Mesenchymal stem cell (in vitro differentiated cells and primary cell): ENCODE measurements at places on chromosomes 7 and 10.

DNA sequence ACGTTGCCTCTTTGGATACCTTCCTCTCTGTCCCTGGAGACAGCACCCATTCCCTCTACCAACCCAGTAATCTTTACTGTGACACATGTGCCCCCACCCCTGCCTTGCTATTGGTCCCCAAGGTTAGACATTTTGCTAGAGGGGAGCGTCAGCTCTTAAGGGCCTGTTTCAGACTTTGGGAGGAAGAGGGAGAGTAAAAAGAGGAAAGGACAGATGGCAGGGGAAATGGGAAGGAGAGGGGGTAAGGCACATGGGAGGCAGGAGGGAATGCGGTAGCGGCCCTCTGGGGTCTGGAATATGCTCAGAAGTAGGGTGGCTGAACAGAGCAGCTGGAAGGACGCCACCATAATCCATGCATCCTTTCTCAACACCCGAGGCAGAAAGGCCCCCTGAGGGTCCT is 12.2 kb downstream of the BLNK start:
- no peak for DNase-seq

DNA sequence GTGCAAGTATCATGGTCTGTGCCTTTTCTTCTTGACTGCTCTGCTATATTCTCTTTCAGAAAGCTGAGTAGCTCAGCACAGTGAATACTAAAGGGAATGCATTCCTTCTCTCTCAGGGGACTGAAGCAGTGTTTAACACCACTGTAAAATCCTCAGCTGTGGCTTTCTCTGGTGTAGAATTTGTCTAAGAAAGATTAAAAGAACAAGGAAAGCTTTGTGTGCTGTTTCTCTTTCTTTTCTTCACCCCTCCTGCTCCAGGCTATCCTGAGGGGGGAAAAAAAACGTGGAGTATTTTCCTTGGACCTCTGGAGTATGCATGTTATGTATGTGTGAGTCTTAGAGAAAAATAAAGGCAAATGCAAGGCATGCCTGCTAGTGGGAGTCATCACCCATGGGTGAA is 383.9 kb downstream of the AUTS2 start:
- no peak for DNase-seq

DNA sequence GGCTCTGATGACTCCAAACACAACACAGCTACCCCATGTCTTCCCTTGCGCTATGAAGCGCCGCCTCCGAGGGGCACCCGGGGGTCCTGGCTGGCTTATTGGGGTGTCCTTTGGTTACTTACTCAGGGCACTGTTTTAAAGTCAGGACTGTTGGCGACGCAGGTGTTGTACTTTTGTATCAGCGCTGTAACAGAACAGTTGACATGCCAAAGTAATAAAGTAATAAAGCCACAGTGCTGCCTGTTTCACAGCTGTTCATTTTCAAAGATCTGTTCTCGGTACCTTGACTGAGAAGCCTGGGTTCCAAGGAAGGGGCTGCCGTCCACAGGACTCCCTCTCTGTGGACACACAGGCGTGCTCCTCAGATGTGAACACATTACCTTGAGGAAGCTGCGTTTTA is 64.1 kb downstream of the WDR37 start:
- no peak for DNase-seq

DNA sequence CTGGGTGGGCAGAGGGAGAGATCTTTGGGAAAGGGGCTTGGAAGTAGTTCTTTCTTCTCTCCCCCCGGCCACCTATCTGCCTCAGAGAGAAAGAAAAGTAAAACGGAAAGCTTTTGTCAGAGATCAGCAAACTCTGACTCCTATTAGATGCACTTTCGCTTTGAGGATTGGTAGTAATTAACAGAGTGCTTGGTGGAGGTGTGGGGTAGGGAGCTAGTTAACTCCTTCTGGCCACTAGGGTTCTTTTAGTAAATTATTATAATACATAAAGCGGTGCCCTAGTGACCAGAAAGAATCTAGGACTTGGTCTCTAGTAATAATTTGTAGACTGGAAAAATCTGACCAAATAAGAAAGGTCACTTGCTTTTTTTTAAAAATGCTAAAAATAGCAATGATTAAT is 54.6 kb downstream of the CPVL start:
- DNase-seq: peak; percentile 12

DNA sequence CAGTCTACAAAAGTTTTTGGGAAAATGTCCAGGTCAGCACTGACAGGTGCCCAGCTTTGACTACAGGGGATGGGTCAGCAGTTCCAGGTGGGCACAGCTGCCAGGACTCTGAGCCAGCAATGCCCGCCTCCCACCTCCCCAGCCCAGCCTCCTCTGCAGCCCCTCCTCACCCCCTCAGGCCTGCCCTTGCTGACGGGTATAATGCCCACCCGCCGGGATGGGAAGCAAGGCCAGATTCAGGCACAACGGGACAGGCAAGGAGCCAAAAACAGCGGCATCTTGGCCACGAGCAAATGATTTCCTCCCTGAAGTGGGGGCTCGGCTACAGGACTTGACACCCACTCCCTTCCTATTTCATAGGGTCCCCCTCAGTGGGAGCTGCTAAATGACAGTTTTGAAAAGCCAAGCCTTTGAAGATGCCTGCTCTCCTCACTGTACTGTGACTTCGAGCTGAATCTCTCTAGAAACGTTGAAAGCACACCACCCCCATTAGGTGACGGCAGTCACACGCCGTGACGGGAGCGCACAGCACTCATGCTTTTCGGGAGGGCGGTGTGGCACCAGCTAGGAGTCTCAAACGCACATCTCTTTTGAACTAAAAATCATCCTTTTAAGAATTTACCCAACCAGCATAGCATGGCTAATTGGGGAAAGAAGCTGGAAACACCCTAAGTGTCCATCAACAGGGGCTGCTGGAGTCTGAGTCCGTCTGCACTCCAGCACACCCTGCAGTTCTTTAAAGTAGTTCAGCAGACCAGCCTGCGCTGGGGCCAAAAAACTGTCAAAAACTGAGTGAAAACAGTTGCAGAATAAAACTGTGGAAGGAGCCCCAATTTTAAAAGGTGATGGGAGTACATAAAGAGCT is 29.6 kb downstream of the MAD1L1 start:
- DNase-seq: peak; percentile 2

DNA sequence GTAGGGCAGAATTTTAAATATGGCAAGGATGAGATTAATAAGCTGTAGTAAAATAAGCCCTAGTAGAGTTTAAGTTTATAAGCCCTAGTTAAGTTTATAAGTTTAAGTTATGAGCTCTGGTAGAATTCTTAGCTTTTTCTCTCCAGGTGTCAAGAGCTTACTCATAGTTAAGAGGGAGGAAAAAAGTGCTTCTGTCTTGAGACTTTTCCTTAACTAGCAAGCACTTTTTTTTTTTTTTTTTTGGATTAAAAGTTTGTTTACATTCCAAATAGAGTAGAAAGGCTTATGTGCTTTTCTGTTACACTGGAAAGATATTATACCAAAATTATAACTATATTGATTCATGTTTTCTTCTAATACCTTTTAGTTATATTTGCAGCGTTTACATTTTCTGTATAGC is 25.5 kb upstream of the MPP7 start:
- DNase-seq: no peak

DNA sequence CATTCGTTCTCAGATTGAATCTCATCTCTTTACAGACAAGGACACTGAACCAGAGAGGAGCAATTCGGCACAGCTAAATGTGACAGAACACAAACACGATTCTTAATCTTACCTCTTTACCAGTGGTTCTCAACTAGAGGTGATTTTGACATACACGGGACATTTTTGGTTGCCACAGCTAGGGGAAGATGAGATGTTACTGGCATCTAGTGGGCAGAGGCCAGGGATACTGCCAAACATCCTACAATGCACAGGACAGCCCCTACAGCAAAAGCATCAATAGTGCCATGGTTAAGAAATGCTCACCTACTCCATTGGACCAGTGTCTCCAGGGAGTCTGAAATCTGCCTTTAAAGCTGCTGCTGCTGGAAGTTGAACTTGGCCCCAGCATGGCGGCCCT is 27.3 kb downstream of the PDE1C start:
- no peak for DNase-seq

- no peak for DNase-seq
Measured at GRCh38 chr10:10758306-10758705, 259.4 kb upstream of the CELF2 start.

- no peak for DNase-seq
Measured at GRCh38 chr7:107998660-107999480, 4.1 kb downstream of the LAMB1 start.

DNA sequence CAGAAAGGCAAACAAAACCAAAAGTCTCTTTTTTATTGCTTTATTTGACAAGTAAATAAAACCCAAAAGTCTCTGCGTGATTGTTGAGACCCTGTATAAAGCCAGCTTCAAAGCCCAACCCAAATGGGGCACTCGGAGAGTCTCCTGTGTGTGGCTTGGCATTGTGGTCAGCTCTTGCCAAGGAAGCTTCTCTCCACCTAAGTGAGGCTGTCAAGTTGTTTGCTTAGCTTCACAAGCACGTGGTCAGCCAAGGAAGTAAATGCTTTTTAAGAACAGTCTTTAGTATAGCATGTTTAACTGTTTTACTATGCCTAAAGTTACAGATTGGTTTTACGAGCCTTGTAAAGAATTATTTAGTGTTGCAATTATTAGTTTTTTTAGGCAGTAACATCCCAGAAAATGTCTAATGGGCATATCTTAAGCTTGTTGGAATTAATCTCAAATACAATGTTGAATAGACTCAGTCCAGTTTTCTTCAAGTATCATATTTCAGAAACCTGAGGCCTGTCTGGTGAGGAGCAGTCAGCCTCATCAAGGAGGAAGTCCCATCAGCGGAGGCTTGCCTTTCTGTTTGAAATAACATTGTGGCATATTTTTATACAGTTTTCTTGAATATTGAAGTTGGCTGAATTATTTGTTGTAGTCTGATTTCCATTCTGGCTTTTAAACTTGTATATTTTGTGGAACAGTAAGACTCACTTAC is 144.3 kb downstream of the ANKRD30A start:
- no peak for DNase-seq

DNA sequence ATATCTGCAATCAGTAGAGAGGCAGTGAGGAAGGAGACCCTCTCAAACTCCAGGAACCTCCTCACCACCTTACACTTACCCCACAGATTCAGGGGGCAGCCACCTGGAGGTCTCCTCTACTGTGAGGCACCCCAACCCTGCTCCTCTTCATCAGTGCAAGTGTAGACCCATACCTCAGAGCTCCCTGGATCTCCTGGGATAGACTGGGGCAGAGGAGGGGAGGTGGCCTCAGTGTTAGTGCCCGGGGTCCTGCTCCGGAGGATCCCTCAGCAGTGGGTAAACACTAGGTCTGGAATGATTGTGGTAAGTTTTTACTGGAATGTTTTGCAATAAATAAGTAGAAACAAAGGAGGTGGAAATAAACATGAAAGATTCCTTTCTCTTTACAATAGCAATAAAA is 31.1 kb downstream of the ANTXRL start:
- no peak for DNase-seq

DNA sequence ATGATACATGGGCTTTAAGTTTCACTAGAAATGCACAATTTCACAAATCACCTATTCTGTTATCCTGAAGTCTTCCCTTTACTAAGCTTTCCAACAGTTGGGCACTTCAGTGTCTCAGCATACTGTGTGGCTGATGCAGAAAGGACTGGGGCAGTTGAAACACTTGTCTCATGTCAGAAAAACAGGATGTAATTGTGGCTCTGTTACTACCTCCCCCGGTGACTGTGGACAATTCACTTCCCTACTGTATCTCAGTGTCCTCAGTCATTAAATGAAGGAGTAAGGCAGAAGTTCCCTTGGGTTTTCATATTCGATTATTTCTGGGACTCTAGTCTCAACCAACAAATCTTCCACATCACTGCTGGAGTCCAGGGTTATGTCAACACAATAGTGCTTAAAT is 17.9 kb downstream of the ANKRD22 start:
- DNase-seq: no peak

DNA sequence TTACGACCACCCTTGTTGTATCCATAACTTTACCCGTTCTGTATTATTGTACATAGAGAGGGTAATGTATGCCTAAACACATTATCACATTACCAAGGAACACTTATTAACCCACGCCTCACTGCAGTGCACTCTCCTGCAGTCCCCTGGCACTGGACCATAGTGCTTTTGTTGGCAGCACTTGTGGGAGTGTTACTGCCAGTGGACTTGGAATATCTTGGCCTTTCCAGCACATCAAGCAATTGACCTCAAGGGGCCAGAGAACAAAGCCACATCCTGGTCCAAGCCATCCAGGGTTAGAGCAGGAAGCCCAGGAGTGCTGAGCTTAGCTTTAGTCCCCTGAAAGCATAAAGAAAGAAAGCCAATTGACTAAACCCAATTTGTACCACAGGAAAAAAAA is 304.2 kb downstream of the PCDH15 start:
- no peak for DNase-seq

DNA sequence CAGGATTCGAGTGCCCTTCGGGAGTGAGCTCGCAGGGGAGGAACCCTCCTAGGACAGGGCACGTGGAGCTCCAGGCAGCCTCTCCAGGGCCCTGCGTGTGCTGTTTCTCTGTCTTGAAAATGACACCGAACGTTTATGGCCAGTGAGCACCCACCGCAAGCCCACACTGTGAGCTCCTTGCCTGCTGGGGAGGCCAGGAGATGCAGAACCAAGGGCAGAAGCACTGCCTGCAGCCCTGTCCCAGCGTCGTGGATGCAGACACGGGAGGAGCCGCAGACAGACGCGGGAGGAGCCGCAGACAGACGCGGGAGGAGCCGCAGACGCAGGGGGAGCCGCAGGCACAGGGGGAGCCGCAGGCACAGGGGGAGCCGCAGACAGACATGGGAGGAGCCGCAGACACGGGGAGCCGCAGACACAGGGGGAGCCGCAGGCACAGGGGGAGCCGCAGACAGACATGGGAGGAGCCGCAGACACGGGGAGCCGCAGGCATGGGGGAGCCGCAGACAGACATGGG is 314.4 kb downstream of the PTPRN2 start:
- DNase-seq: no peak

DNA sequence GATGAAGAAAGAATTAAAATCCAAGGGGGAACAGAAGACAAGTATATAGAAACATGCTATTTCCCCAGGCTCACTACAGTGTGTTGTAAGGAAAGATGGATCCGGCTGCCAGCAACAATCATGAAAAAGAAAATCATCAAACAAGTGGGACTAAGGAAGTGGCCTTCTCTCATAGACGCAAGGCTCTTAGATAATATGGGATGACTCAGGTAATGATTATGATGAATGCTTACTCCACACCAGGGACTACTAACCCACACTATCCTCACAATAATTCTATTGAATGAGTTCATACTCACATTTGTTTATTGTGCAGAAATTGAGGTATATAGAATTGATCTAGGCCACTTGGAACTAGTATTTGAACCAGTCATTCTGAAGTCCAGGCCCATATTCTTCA is 111.2 kb upstream of the BET1 start:
- no peak for DNase-seq

- no peak for DNase-seq
Measured at GRCh38 chr7:21782996-21783395, 162.7 kb downstream of the CDCA7L start.

DNA sequence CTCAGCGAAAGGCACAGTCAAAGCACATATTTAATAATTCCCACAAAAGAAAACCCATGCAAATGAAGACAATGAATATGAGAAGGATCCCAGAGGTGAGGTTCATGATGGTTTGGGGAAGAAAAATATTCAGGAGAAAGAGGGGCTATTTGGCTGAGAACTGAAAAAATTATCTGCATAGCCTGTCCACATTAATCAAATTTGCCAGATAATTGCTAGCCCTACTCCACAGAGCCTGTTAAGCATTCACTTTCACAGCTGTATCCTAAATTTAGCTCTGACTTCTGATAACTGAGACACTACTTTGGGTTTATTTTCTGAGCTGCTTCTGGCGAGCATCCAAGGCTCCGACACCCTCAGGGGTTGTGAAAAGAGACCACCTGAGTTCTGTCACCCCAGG is 176.2 kb downstream of the HERPUD2 start:
- no peak for DNase-seq

- DNase-seq: no peak
Measured at GRCh38 chr7:19213746-19214145, 68.5 kb upstream of the FERD3L start.
